Colonic mucosa (tissue), 4 donors: ENCODE measurements at places on chromosomes 4 and X. TPM values are rescaled to one million over a fixed set of nuclear protein-coding genes. Genes with fewer than 3 reads are reported as not detected.

STEEP1 gene
- 19.2 TPM for total RNA-seq

AWAT2 gene
- not detected for total RNA-seq

GRCh38 chr4:111231281-111231680, 608.4 kb upstream of the PITX2 start:
- no peak for DNase-seq

DNA sequence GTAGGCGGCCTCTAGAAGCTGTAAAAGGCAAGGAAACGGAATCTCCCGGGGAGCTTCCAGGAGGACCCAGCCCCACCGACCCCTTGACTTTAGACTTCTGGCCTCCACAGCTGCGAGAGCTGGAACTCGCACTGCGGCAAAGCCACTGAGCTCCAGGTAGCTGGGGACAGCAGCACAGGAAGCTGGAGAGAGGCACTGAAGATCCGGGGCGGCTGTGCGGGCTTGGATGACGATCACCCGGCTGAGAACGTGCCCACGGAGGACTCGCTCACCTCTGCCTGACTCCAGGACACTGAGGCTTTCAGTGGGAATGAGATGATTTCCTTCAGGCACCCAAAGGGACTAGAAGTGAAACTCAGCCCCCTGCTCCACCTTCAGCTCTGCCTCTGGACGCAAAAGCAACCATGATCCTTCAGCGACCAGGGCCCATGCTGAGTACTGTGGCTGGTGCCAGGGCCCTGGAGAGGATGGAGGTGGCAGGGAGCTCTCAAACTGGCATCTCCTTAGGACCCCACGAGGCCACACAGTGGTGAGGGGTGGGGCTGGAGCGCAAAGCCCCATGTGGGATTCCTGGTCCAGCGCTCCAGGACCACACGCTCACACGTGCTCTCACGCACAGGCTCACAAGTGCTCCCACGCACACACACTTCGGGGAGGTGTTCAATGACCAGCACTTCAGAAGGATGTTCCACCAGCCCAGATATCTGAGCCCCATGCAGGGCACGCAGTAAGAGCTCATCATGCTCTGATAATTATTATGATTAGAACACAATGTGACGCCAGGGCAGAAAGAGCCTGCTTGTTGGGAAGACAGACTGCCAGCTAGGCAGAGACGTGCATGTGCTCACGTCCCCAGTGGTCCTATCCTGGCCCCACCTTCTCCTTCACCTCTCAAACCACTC, 47.2 kb downstream of the ADRA2C start:
- DNase-seq: no peak

DNA sequence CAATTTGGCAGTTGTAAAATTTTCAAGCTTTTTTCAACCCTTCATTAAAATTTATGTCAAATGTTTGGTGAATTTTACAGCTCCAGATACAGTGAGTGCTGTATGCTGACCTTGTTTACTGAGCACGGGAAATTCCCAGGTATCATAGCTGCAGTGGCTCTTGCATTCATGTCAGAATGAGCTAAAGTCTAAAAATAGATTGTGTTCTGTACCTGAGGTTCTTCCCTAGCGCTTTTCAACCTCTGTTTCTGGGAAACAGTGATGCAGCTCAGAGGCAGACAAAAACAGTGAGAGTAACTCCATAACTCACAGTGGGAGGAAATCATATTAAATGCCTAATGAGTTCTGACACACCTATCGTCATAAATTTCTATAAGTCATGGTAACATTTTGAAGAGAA, 393.8 kb upstream of the GNPDA2 start:
- no peak for DNase-seq

DNA sequence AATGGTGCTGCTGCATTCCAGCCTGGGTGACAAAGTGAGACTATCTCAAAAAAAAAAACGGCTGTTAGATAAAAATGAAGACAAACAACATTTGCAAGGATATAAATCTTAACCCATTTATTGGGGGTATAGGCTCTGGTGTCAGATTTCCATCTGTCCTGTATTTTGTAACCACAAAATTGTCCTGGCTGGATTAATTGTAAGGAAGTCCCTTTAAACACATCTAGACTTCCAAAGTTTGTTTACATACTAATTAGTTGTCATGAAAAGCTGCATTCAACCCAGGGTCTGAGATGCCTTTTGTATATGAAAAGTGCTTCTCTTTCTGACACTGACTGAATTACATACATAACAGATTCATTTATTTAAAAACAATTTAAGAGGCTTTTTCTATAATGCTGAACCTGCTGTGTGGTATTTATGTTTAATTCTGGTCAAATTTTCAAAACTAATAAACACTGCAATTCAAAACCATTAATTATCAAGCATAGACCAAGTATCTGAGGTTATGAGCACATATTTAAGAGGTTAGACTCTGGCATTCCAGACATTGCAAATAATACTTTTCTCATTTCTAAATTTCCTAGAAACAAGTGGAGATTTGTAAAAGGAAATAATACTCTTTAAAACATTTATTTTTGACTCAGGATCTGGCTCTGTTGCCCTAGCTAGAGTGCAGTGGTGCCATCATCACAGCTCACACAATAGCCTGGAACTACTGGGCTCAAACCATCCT, 17.5 kb upstream of the UGDH start:
- no peak for DNase-seq

GRCh38 chrX:47366041-47366722, 4.2 kb upstream of the ZNF157 start:
- peak; percentile 35 for DNase-seq

DNA sequence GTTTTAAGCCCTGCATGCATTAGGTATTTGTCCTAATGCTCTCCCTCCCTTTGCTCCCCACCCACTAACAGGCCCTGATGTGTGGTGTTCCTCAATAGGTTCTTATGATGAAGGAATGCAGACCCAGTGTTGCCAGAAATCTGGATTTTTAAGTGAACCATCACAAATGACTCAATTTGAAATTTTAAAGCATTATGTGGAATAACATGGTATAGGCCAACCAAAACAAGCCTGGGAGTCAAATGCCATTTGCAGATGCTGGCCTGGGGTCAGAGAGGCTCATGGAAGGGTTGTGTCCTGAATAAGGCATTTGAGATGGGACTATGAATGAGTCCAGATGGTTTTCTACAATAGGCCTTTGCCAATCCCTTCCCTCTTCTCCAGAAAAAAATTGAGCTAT, 179.6 kb downstream of the SHROOM3 start:
- no peak for DNase-seq

DNA sequence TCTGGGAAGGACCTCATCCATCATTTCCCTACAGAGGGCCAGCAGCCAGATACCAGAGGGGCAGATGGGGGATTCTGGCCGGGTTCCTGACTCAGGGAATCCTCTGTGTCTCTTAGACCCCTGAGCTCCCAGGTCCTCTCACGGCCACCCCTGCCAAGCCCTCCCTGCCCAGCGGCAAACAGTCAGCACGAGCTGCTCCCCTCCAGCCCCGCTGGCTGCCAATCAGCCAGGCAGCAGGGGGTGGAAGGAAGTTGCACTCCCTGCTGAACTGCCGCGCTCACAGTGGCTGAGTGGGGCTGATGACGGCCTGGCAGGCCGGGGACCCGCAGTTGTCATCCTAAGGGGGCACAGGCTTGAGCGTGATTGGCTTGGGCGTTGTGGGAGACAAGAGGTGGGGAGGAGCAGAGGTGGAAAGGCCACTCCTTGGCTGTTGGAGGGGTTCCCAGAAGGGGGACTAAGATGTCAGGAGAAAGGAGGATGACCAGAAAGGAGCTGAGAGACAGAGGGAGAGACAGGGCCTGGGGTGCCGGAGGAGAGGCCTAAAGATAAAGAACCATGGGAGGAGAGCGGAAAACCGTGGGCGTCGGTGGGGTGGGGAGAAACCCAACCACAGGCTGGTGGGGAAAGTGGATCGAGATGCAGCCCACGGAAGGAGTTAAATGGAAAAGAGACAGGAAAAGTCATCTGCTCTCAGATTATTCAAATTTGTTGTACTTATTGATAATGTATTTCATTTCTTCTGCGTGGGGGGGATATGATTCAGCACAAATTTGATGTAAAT, 4.4 kb upstream of the CCDC149 start:
- no peak for DNase-seq

DNA sequence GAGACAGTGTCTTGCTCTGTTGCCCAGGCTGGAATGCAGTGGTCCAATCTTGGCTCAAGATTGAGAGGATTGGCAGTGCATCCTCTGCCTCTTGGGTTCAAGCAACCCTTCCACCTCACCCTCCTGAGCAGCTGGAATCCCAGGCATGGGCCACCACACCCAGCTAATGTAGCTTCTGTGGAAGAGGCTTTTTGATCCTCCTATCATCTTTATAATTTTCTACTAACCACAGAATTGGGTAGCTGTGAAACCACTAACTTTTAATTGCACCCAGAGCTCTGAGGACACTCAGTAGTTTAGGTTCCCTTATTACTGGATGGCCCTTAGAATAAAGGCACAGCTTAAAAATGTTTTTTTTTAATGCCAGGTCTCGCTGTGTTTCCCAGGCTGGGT, 8.9 kb upstream of the AGA start:
- no peak for DNase-seq
